ENCODE measurements at places on chromosomes 3 and 15.

DNA sequence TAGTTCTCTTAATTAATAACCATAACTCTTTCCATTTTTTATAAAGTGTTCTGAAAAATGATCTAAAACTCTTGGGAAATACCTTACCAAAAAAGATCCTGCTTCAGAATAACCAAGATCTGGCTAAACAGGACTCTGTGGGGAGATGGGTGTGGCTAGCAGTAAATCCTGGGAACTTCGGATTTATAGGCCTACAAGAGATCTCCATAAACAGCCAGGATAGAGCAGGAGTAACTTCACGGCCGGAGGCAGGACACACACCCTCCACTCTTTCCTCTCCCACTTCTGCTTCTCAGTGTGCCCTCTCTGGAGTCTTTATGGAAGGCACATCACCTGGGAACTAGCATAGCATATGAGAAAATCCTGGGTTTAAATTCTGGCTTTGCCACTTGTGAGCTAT, 309.4 kb upstream of the SOX2 start:
- H3K27me3 ChIP-seq: no peaks in the 10 kb centered on the region
- no peaks in the 10 kb centered on the region for H3K36me3 ChIP-seq
- H3K27ac ChIP-seq: no peak overlapping the region
- no peaks in the 10 kb centered on the region for H3K4me1 ChIP-seq

DNA sequence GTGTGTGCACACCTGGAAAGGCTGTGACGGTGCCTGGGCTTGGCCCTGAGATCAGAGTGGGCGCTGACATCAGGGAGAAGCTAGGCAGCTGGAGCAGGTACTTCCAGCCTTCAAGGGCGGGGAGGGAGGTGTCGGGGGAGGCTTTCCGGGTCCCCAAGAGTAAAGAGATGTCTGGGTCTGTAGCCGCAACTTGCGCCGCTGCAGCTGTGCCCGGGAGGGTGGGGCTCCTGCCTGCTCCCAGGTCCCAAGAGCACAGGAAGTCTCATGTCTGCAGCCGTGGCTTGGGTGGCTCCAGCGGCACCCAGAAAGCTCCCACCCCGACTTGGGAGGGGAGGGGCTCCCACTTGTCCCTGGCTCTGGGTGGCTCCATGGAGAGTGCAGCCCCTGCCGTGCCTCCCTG, 103.2 kb upstream of the BNIP2 start:
- H3K4me3 ChIP-seq: no peak overlapping the region
- no peaks in the 10 kb centered on the region for H3K36me3 ChIP-seq
- no peak overlapping the region for H3K27ac ChIP-seq
- no peak for DNase-seq
- H3K27me3 ChIP-seq: peaks cover 18% of the 10 kb centered on the region

DNA sequence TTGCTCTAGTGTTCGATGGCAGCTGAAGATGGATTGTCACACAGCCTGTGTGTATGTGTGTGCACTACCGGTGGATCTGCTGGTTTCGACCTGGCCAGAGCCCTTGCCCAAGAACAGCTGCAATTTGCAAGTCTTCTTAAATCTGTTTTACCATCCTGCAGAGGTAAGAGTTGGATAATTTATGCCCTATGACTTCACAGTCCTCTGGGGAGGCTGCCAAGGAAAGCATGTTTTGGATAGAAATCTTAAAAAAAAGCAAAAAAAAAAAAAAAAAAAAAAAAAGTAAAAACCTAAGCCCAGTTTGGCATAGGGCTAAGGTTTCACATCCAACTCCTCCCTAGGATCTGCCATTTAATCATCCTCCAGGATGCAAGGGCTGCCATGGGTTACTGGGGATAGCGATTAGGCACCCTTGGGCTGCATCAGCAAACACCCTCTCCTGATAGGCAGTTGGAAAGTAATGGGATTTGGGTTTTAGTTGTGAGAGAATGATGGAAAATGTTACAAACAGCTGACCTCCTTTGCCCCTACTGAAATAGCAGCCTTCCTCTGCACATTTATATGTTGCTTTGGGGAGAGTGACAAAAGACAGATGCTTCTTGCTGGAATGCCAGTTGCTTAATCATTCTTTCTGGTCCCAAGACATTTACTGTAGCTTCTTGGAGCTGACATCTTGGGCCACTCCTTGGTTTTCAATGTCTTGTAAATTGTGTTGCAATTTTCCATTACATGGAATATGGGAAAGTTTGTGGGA, 35.4 kb downstream of the CD200R1L start:
- DNase-seq: no peak
- no peak overlapping the region for H3K27ac ChIP-seq
- H3K36me3 ChIP-seq: no peaks in the 10 kb centered on the region
- H3K4me1 ChIP-seq: no peaks in the 10 kb centered on the region
- H3K4me3 ChIP-seq: no peak overlapping the region
- H3K27me3 ChIP-seq: no peaks in the 10 kb centered on the region

- H3K27me3 ChIP-seq: no peaks in the 10 kb centered on the region
- H3K36me3 ChIP-seq: no peaks in the 10 kb centered on the region
- no peak overlapping the region for H3K4me3 ChIP-seq
- no peak for DNase-seq
- no peaks in the 10 kb centered on the region for H3K4me1 ChIP-seq
Measured at GRCh38 chr15:48250640-48251076, 44.6 kb downstream of the SLC12A1 start.

- no peak overlapping the region for H3K4me3 ChIP-seq
- peak overlapping the region; percentile 83 for H3K27ac ChIP-seq
Measured at GRCh38 chr15:71329497-71330260, 214.4 kb downstream of the THSD4 start.

DNA sequence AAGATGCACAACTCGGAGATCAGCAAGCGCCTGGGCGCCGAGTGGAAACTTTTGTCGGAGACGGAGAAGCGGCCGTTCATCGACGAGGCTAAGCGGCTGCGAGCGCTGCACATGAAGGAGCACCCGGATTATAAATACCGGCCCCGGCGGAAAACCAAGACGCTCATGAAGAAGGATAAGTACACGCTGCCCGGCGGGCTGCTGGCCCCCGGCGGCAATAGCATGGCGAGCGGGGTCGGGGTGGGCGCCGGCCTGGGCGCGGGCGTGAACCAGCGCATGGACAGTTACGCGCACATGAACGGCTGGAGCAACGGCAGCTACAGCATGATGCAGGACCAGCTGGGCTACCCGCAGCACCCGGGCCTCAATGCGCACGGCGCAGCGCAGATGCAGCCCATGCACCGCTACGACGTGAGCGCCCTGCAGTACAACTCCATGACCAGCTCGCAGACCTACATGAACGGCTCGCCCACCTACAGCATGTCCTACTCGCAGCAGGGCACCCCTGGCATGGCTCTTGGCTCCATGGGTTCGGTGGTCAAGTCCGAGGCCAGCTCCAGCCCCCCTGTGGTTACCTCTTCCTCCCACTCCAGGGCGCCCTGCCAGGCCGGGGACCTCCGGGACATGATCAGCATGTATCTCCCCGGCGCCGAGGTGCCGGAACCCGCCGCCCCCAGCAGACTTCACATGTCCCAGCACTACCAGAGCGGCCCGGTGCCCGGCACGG, 991 bp downstream of the SOX2 start:
- H3K27ac ChIP-seq: no peak overlapping the region
- no peaks in the 10 kb centered on the region for H3K36me3 ChIP-seq
- no peaks in the 10 kb centered on the region for H3K4me1 ChIP-seq
- H3K4me3 ChIP-seq: peak overlapping the region; percentile 39
- H3K27me3 ChIP-seq: peaks cover 95% of the 10 kb centered on the region
- no peak for DNase-seq

- H3K4me3 ChIP-seq: no peak overlapping the region
- H3K27me3 ChIP-seq: no peaks in the 10 kb centered on the region
- H3K4me1 ChIP-seq: no peaks in the 10 kb centered on the region
- no peaks in the 10 kb centered on the region for H3K36me3 ChIP-seq
Measured at GRCh38 chr3:146308682-146309081, 57.8 kb upstream of the PLSCR4 start.

GRCh38 chr3:50639055-50639494, 22.1 kb downstream of the MAPKAPK3 start:
- H3K36me3 ChIP-seq: no peaks in the 10 kb centered on the region
- H3K27ac ChIP-seq: peak overlapping the region; percentile 68

DNA sequence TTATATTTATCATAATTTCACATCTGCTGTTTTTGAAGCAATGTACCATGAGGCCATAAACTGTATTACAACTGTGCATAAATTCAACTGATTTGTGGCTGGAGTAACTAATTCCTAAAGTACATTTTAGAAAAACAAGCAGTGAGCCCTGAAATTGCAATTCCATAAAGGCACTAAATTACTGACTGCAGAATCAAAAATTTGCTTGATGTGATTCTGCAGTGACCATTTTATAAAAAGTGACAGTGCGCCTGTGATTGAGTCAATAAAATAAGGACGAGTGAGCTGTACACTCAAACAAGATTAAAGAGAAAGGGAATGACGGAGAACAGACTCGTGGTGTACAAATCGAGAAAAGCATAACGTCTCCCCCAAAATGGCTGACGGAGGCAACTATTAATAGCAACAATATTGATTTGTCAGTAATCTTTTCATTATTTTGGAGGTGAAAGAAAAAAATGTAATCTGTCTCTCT, 121.4 kb upstream of the MEIS2 start:
- DNase-seq: no peak
- H3K36me3 ChIP-seq: no peaks in the 10 kb centered on the region
- H3K4me1 ChIP-seq: no peaks in the 10 kb centered on the region
- H3K27ac ChIP-seq: no peak overlapping the region

- no peaks in the 10 kb centered on the region for H3K36me3 ChIP-seq
- no peaks in the 10 kb centered on the region for H3K4me1 ChIP-seq
- H3K27ac ChIP-seq: no peak overlapping the region
- no peak overlapping the region for H3K4me3 ChIP-seq
- DNase-seq: no peak
- H3K27me3 ChIP-seq: no peaks in the 10 kb centered on the region
Measured at GRCh38 chr3:119751423-119751822, 30.5 kb upstream of the NR1I2 start.

- H3K4me1 ChIP-seq: peaks cover 19% of the 10 kb centered on the region
- no peak overlapping the region for H3K27ac ChIP-seq
- H3K36me3 ChIP-seq: no peaks in the 10 kb centered on the region
- H3K27me3 ChIP-seq: no peaks in the 10 kb centered on the region
- H3K4me3 ChIP-seq: no peak overlapping the region
- no peak for DNase-seq
Measured at GRCh38 chr3:157092230-157092629, 67.7 kb downstream of the CCNL1 start.

- H3K36me3 ChIP-seq: no peaks in the 10 kb centered on the region
- no peak overlapping the region for H3K27ac ChIP-seq
- H3K4me3 ChIP-seq: no peak overlapping the region
- no peaks in the 10 kb centered on the region for H3K27me3 ChIP-seq
- H3K4me1 ChIP-seq: peaks cover 1% of the 10 kb centered on the region
- no peak for DNase-seq
Measured at GRCh38 chr3:42575137-42575741, 6.5 kb downstream of the SEC22C start.

GRCh38 chr3:54131026-54131605, 8.8 kb downstream of the CACNA2D3 start:
- no peak overlapping the region for H3K27ac ChIP-seq
- no peak for DNase-seq
- H3K4me1 ChIP-seq: peaks cover 18% of the 10 kb centered on the region
- no peak overlapping the region for H3K4me3 ChIP-seq
- H3K36me3 ChIP-seq: no peaks in the 10 kb centered on the region
- no peaks in the 10 kb centered on the region for H3K27me3 ChIP-seq

DNA sequence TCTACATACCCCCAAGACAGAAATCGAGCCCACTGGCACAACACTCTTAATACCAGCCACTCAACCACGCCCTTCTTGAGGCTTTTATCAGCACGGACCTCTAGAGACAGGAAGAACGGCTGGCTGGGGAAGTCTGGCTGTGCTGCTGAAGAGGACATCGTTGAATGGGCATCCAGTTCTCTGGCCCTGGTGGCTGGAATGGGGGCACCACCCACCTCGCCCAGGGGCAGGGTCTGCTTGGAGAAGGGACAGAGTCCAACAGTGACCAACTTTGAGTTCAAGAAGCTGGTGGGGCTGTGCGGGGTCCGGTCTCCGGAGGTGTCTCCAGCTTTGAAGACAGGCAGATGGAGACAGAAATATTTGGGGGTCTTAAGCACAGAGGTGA, 77.5 kb downstream of the ATP10A start:
- H3K27me3 ChIP-seq: no peaks in the 10 kb centered on the region
- H3K36me3 ChIP-seq: no peaks in the 10 kb centered on the region
- H3K27ac ChIP-seq: no peak overlapping the region
- DNase-seq: no peak
- no peak overlapping the region for H3K4me3 ChIP-seq

Measured in gastrocnemius medialis (tissue), 4 donors.